ENCODE measurements at places on chromosomes 12 and 14.
A peak's percentile ranks its signal among the peaks of the same experiment; 100 is the strongest.

GRCh38 chr12:50051101-50051806, 6.1 kb upstream of the ASIC1 start:
- DNase-seq = no peak

GRCh38 chr14:60092526-60092920, 800 bp downstream of the PCNX4 start:
- peak; percentile 8 for DNase-seq

GRCh38 chr12:123478762-123479161, 20.8 kb downstream of the SNRNP35 start:
- no peak for DNase-seq

DNA sequence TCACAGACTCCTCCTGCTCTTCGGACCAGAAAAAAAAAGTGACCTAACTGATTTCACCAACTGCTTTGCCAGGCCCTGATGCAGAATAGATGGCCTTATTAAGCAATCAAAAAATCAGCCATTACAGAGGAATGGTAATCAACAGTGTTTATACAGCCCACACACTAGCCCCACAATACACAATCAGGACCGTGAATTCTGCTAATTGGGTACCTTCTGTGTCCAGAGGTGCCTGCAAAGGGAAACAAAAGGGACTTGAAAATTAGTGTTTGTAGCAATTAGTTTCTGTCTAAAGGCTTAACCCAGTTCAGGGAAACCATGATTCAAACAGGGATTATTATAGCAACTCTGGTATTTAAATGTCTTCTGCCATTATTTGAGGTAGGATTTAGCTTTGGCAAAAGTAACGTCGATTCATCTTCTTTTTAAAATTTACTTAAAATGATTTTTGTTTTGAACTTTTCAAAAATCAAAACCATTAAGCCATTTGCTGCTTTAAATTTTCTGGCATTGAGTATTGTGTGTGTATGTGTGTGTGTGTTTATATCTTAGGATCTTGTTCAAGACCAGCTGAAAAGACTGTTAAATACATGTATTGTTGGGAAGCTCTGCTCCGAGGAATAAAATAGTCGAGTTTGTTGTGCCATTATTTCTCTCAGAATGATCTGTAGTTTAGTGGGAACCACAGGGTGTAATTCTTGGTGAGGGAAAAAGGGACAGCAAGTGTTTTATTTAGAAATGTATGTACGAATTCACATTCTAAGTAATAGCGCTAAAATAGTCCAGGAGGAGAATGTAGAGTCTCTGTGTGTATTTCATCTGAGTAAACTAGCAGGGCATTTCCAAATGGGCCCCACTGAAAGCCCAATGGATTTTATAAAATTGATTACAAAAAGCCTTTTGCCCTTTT, 156.1 kb downstream of the PTCSC3 start:
- DNase-seq = no peak

GRCh38 chr14:44449680-44450079, 57.4 kb downstream of the FSCB start:
- no peak for DNase-seq

DNA sequence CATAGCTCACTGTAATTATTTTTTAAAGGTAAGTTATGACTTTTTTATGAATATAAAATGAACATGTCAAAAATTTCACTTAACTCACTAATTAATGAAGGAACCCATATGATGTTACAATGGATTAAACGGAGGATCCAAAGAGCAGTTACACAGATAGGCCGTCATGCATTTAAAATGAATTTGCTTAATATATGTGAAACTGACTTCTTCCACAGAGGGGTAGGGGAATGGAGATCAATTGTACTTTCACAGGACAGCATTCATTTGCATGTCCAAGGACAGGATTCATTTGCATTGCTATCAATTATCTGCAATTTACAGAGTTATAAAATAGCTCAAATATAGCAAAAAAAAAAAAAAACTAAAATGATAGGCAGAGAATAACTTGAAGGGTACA, 6.6 kb upstream of the CRY1 start:
- no peak for DNase-seq

DNA sequence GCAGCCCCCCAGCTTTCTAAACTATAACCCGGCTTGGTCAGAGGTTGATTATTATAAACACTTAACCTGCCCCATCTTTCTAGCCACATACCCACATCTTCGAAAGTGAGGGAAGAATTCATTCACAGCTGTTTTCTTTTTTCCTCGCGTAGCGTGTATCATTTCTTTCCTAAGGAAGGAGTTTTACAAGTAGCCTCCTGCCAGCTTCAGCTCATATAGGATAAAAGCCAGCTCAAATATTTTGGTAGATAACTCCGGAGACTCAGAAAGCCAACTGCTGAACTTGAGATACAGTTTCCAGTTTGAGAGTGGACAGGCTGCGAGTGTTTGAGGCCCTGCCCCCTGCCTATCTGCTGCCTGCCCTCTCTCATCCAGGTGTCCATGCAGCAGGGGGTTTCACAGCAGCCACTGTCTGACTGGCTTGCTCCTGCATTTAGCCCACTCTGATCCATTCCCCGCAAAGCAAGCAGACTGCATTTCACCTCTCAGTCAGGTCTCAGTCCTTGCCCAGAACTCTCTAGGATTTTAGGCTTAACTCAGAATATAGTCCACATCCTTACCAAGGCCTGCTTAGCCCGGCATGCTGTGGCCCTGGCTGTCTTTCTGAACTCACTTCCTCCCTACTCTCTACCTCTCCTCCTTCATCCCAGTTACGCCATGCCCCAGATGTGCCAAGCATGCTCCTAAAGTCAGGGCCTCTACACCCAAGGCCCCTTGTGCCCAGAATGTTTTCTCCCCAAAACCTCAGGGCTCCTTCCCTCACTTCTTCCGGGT, 46.9 kb downstream of the EVL start:
- DNase-seq = no peak

DNA sequence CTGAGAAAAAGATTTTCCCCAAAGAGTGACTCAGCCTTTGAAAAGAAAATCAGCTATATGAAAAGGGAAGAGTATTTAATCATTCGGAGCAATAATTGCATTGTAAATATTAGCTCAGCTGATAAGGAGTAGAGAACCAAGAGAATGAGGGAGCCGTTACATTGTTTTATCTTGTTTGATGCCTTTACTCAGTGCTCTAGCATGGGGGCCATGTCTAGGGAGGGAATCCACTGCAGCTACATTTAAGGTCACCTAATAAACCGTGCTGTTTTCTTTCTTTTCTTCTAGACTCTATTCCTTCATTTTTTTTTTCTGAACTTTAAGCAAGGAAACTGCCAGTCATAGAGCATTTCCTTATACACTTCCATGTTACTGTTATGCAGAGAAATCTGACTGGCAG, 447.0 kb downstream of the DIO2 start:
- DNase-seq = no peak

DNA sequence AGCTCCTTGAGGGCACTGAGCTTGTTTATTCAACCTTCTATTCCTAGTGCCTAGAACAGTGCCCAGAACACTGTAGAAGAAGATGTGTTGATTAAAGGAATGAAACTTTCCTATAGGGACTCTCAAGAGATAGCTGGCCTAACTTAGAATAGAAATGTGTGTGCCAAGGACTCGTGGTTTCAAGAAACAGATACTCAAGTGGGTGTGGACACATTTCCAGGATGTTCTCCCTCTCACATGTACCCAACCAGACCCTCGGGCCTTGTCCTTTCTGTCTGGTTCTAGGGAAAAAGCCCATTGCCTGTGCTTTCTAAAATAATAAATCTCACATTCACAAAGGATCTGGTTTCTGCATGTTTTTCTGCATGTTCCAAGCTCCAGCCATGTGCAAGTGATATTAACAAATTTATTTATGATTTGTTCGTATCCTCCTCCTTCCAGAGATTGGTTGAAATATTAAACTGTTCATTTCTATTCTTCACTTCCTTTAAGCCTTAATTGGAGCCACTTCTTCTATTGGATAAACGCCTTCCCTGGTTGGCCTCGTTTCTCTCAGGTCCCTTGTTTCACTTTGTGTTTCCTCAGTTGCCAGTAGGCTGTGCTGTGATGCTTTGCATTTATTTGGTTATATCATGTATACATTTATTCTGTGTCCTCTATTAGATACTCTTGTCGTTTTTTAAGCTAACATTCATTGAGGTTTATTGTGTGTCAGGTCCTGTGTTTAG, 89.8 kb downstream of the CRADD start:
- peak; percentile 34 for DNase-seq

DNA sequence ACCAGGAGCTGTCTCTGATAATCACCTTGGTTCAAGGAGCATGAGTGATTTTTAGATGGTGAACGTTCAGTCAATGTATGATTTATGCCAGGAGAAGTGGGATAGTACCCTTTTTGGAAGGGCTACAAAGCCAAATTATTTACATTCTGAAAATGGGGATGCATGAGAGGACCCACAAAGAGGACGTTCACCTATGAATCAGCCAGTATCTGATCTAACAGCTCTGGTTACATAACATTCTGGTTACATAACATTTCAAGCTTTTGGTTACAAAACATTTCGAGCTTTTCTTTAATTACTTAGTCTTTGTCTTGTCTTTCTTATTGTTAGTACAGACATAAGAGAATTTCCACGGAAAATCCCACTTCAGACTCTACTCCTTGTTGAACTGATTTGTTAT, 68.8 kb downstream of the SLCO1A2 start:
- no peak for DNase-seq

DNA sequence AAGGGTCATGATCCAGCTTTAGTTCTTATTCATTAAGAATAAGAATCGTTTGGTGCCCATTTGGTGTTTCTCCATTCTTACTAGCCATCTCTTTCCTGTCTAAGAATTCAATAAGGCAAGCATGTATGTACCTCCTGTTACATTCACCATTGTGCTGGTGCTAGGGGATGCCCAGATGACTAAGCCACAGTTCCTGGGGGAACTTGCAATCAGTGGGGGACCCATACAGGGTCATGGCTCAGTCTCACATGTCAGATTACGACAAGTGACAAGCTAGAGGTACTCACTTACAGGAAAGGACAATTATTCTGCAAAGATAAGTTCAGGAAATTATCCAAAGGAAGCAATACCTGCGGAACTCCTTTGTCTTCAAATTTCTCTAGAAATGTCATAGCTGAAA, 125.4 kb downstream of the STXBP6 start:
- DNase-seq = no peak

DNA sequence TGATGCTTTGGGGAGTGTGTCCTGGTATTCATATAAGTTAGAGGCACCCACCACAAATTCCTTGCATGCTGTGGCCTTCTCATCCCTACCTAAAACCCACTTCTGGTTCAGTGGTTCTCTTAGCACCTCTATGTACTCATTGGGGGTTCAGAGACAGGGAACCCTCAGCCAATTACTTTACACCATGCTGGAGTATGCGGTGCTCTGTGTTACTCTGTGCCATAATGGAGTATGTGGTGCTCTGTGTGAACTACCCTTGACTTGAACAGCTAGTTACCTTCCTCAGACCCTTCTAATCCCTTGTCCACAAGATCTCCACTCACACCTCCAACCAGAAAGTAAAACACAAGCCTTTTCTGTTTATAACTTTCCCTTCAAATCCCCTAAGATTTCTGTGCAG, 172.5 kb upstream of the E2F7 start:
- no peak for DNase-seq

DNA sequence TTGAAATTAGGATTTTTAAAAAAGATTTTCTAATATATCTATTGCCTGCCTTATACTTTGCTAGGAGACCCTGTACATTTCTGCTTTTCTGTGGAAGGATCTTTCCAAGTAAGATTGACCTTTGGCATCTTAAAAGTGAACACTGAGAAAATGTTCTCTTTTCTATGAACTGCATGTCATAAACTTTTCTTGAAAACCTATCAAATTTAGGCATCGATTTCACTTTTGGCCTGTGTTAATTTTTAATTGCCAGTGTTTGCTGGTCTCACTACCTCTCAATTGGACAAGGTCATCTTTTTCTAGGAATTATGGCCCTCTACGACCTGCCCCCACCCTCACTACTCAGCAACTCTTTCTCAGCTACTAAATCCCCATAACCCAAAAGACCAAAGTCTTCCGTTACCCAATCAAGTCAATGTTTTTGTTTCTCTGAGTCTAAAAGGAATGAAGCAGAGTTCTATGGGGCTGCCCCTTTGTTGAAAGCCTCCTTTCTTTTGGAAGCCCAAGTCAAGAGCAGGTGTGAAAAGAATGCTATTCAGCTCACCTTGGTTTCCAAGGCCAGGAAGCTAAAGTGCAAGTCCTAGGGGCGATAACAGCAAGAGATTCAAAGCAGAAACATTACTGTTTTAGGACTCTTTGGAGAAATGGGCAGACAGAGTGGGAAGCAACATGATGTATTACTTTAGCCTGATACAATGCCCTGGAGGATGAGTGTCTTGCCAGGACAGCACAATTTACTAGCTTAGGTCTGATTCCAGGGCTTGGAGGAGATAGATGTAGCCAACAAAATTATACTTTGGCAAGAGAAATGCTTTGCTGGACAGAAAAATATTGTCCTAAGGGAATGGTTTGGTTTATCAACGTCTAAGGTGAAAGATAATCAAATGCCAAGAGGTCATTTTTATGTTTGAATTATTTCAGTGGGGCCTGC, 55.0 kb downstream of the IGF1 start:
- no peak for DNase-seq

GRCh38 chr14:22420598-22421186, 168.3 kb downstream of the DAD1 start:
- no peak for DNase-seq

DNA sequence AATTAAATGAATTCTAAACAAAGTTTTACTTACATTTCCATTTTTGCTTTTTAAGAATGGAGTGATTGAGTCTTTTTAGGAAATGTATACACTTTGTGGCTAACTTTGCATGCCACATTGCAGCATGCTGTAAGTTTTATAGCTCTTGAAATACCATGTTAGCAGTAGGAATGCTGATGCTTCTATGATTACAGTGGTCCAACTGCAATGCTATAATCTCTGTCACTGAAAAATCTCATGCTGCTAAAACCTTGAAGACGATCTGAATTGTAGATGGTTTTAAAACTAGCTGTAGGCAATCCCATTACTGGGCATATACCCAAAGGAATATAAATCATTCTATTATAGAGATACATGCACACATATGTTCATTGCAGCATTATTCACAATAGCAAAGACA, 127.6 kb downstream of the WIF1 start:
- no peak for DNase-seq

- peak; percentile 95 for DNase-seq
Observed at GRCh38 chr12:57459055-57459749, 383 bp upstream of the GLI1 start.

- DNase-seq = no peak
Observed at GRCh38 chr14:90511795-90512328, 115.0 kb downstream of the CALM1 start.

GRCh38 chr14:31430634-31431264, 10.4 kb upstream of the HEATR5A start:
- no peak for DNase-seq

DNA sequence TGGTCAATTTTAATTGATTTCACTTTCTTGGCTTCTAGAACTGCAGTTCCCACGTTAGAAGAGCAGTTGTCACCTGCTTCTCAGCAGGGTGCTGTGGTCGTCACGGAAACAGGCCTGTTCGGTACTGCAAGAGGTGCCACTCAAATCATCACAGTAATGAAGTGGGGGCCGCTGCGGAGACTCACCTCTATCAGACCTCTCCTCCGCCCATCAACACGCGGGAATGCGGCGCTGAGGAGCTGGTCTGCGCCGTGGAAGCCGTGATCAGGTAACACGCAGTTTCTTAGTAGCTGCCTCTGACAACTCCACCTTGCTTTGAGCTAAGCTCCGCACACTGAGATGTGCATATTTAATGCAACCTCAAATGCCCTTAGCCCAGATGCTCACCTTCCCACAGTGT, 107.2 kb downstream of the UNC79 start:
- no peak for DNase-seq

GRCh38 chr14:53606203-53606602, 350.4 kb downstream of the BMP4 start:
- DNase-seq = no peak

Measured in activated T-cell treated with anti-CD3 and anti-CD28 coated beads, Interleukin-2, amount 50 U/mL, for 72 hours (primary cell).